Stimulated activated naive CD4-positive, alpha-beta T cell treated with Interleukin-2 at 50 U/mL for 16 hours (primary cell): ENCODE measurements at places on chromosomes 6 and 20.

DNA sequence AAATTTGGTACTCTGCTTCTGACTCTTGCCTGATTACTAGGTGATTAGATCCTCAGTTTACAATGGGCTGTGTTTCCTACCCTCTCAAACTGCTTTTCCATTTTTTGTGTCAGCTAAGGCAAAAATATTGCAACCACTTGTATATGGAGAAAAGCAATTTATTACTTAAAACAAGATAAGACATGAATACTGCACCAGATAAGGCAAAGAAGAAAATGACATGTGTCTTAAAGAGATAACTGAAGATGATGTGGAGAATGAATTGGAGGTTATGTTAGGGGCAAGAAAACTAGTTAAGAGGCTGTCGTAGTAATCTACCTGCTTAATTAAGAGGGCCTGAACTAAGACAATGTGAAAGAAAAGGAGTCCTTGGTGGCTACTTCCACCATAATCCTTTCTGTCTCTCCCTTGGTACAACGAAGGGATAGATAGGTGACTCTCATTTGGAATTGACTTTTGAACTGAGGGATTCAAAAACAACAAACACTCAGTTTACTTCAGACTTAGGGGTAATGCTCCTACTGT, 16.3 kb upstream of the REV3L start:
- DNase-seq: no peak

DNA sequence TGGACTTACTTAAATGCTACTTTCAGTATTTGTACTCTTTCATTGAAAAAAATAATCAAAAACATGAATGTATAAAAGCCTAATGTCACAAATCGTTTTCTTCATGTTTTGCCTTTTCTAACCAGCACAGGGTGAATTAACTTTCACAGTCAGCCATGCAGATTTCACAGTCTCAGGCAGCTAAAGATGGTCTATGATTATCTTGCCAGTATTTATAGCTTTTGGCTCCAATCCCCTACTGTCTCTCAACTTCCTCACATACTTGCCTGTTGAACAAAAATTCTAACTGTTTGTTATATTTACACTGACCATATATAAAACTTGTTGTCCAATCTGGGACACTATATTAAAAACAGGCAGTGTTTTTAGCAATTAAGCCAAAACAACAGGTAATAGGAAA, 358.2 kb downstream of the ARHGAP18 start:
- no peak for DNase-seq

- no peak for DNase-seq
Observed at GRCh38 chr6:140858381-140858971, 1274.2 kb upstream of the GJE1 start.

GRCh38 chr20:58131551-58132142, 96.8 kb downstream of the ANKRD60 start:
- DNase-seq: no peak

GRCh38 chr6:92110403-92110802, 1309.0 kb downstream of the EPHA7 start:
- no peak for DNase-seq

DNA sequence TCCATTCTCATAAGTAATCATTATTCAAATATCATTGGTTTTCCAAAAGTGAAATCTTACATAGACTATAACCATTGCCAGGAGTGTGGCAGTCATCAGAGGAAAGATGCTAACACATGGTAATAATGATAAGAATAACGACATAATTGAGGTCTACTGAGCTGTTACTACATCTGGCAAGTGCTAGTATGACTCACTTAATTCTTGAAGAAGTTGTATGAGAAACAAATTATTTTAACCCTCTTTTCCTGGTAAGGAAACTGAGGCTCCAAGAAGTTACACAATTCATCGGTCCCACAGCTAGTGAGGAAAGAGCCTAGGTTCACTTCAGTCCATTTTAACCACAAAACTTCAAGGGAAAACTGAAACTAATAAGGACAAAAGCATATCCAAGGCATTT, 335.6 kb upstream of the BTBD3 start:
- no peak for DNase-seq

- no peak for DNase-seq
Observed at GRCh38 chr6:167847936-167848335, 21.2 kb downstream of the AFDN start.

DNA sequence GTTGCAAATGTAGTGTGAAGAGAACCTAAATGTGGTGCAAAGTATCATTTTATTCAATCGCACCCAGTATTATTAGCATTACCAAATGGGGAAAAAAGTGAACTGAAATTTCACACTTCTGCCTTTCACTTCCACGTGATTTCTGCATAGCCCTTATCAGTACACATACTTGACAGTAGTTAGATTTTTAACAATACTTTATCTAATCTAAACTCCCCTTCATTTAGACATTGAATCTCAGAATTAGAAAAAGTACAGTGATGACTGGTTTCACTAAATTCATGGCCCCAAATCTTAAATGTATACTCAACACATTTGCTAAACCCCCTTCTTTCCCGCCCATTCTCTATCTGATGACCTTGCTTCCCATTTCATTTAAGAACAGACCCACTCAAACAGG, 14.3 kb downstream of the STX7 start:
- no peak for DNase-seq

GRCh38 chr20:38559764-38560163, 21.2 kb upstream of the ADIG start:
- DNase-seq: no peak

- no peak for DNase-seq
Observed at GRCh38 chr6:141510803-141511202, 621.9 kb upstream of the GJE1 start.

- DNase-seq: no peak
Observed at GRCh38 chr20:46122516-46123481, 4.7 kb downstream of the CD40 start.

DNA sequence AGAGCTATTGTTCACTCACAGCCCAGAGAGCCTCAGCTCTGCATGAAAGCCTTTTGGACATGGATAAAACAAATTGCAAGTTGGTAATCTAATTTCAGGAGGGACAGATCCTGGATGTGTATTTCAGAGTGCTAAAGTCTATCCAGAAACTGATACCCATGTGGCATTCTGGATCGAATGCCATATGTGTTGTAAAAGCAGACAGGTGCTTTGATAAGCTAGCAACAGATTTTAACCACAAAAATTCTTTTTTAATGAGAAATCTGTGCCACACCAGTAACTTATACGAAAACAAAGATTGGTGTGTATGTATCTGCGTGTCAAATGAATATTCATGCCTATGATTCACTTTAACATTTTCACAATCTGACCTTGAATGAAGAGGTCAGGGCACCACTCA, 936.6 kb upstream of the MAP3K7 start:
- DNase-seq: no peak

- no peak for DNase-seq
Observed at GRCh38 chr6:168133168-168133561, 54.2 kb upstream of the FRMD1 start.

DNA sequence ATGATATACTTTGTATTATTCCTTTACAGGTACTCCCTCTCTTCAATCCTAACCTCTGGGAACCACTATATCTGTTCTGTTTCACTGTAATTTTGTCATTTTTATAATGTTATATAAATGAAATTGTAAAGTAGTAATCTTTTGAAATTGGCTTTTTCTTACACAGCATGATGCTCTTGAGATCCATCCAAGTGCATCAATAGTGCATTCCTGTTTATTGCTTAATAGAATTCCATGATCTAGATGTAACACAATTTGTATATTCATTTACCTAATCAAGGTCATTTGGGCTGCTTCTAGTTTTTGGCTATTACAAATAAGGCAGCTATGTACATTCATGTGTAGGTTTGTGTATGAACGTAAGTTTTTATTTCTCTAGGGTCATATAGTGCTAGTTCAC, 174.6 kb downstream of the KHDC1L start:
- no peak for DNase-seq

- no peak for DNase-seq
Observed at GRCh38 chr6:22248513-22249308, 48.1 kb downstream of the PRL start.

DNA sequence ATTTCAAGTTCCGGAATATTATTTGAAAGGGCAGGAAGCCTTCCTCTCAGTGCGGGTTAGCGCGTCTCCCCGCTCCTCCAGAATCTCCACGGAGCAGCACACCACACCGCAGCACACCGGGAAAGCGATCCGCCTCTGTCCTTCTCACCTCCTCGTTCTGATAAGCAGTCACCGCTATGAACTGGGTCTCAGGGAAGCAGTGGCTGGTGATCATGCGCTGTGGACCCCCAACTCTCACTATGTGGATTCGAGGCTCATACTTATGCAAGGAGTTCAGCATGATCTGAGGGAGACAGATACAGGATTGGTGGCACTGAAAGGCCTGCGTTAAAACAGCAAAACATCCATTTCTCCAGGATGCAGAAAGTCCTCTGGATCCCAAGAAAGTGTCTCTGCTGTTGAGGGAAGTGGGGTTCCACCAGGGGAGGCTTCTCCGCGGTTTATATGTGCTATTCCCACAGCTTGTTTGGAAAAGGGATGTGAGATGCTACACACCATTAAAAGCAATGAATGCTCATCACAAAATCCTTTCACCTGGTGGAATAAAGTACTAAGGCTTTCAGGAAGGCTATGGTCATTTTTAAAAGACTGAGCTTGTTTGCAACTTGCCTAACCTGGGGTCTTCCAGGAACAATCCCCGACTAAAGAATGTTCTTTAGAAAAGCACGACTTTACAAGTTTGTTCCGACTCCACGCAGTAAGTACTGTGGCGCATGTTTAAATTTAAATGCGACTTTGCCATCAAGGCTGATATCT, 1.9 kb downstream of the TBXT start:
- DNase-seq: no peak

- DNase-seq: peak; percentile 51
Observed at GRCh38 chr6:129490521-129491255, 219.3 kb downstream of the ARHGAP18 start.

DNA sequence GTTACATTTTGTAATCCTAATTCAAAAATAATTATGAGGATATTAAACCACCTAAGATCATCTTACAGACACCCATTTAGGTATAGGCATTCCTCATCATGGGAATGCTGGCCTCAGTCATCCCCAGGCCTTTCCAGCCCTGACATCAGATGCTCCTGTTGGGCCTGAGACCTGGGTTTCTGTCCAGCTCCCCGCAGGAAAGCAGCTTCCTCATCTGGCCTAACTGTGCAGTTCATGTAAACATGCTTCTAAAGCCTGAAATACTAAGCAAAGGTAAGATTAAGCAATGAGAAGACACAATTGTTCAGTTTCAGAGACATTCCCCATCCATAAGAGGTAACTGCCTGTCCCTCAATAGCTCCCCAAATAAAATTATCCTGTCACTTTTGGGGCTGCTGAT, 19.0 kb downstream of the ETV7 start:
- DNase-seq: no peak

GRCh38 chr20:38631155-38632022, 29.8 kb downstream of the ARHGAP40 start:
- no peak for DNase-seq

DNA sequence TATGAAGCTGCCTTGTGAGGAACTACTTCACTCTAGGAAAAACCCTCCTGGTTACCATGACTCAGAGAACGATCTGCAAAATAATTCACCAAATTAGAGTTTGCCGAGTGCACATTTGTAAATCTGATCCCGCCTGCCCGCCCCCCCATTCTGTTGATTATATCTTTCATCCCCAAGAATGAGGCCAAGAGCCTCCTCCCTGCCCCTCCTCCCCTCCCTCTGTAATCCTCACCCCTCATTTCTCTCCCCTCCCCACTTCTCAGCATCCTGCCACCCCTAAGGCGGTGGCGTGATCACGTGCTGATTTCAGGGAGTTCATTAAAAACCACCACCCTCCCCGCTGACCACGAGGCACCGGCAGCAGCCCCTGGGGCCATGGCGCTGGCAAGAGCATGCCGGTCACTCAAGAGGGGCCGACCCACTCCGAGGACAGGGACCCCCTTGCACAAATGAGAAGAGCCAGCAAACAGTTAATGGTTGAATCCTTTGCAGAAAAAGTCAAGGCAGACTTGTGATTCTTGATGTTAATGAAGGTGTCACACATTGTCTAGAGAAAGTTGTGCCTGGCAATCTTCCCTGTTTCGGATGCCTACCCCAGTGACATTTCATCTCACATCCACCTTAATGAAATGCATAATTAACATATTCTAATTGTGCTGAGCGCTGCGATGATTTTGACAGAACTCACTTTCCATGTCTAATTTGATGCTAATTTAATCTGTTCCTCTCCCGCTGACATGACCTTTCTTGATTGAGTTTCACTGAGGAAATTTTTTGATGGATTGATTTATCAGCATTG, 247.9 kb downstream of the ZNF217 start:
- no peak for DNase-seq

GRCh38 chr20:37414224-37415035, 68.5 kb downstream of the SRC start:
- DNase-seq: no peak

GRCh38 chr6:43776799-43777776, 7.1 kb downstream of the VEGFA start:
- DNase-seq: no peak

DNA sequence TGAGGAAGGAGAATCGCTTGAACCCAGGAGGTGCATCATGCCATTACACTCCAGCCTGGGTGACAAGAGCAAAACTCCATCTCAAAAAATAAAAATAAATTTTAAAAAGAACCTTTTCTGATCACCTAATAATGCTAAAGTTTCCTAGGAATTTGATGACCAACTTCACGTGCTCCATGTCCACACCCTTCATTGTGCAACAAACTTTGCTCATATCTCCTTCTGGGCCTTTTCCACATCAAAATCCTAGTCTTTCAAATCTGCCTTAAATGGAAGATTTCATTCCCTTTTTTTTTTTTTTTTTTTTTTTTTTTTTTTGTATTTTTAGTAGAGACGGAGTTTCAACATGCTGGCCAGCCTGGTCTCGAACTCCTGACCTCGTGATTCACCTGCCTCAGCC, 112.5 kb upstream of the LOC128125822 start:
- no peak for DNase-seq

DNA sequence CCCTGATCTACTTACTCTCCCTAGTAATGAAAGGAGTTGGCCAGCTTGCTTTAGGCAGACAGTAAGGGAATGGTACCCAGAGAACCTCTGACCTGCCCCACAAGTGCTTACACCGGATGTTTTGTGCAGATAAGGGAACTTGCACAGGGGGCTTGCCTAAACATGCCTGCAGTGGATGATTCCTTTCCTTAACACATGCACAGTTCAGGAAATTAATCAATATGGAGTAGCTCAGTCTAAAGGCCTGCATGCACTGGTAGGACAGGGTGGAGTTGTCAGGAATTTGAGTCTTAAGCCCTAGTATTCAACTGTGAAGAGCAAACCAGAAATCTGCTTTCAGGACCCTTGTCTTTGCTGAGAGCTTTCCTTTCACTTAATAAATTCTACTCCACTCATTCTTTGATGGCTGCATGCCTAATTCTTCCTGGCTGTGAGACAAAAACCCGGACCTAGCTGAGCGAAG, 3.9 kb upstream of the TRIM38 start:
- no peak for DNase-seq

GRCh38 chr6:33807606-33808005, 3.8 kb upstream of the MLN start:
- DNase-seq: no peak

DNA sequence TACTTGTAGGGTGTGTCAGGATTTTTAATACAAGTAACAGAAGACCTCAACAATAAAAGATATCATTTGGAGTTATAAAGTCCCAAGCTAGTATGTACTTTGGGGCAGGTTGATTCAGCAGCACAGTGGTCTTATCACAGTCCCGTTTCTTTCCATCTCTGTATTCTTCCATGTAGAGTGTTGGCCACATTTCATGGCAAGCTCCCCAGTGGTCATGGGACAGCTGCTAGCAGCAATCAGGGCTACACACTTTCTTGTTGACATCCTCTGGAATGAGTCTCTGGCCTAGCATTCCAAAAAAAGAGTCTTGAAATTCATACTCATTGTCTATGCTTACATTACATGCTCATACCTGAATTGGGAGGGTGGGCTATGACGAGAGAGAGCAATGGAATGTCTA, 53.2 kb downstream of the SOBP start:
- DNase-seq: no peak
